NCI-H1436 (cell line): ENCODE measurements at places on chromosomes 3 and 15.

DNA sequence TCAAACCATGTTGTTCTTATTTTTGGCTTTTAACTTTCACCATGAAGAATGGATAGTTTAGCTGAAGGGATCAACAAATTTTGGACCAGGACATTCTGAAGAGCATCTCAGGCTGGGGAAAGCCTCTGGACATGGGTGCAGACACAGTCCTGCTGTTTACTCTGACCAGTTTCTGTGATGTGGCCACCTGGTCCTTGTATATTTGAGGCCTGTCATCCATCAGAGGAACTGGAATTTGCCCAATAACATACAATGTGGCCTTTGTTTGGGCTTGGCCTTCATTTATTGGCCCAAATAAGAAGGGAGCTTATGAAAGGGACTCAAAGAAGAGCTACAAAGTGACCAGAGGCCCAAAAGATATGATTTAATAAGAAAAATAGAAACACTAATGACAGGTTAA, 127.9 kb downstream of the MYRIP start:
- no peak for DNase-seq

- DNase-seq = no peak
These were observed 235.4 kb downstream of the XXYLT1 start for GRCh38 chr3:195035345-195036202.

- no peak for DNase-seq
These were observed 82.8 kb downstream of the TIGIT start for GRCh38 chr3:114376516-114377185.

GRCh38 chr3:39541917-39542329, 74.4 kb downstream of the MOBP start:
- no peak for DNase-seq

DNA sequence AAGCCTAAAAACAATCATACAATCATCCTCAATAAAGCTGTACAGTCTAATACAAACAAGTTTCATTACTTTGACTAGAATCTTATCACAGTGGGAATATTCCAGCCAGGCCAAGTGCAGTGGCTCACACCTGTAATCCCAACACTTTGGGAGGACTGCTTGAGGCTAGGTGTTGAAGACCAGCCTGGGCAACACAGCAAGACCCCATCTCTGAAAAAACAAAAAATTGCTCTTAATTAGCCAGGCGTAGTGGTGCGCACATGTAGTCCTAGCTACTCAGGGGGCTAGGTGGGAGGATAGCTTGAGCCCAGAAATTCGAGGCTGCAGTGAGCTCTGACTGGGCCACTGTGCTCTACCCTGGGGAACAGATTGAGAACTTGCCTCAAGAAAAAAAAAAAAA, 3.3 kb downstream of the RPN1 start:
- DNase-seq = no peak

DNA sequence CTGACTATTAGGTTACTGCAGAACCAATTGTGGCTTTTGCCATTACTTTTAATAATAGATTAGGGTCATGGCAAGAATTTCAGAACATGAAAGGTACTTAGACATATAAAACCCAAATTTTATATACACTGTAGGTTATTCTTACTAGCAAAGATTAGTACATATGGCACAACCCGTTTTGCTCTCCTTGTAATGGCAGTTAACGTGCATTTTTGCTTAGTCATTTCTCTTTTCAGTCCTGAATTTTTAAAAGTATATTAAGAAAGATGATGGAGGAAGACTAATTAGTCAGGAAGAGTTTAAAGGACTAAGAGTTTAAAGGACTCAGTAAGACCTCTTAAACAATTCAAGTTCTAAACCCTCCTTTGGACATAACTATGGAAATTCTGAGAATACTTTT, 114.0 kb downstream of the PEAK1 start:
- DNase-seq = no peak

GRCh38 chr3:84727616-84728015, 231.2 kb upstream of the CADM2 start:
- DNase-seq = no peak

DNA sequence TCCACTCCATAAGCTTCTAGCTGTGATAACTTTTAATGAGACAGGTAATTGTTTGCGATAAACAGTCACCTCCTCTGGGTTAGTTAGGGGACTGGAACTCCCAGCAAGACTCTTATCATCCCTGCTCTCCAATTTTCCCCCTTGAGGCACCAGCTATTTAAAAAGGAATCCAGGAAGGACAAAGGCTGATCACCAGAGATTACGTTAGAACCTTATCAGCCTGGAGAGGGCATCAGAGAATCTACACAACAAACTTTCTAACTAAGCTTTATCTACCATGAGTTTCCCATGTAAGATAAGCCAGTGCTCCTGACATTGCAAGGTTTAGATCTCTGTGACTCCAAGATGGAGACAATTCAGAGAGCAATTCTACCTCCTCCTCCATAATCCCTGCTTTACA, 31.3 kb downstream of the GPR176 start:
- DNase-seq = no peak

DNA sequence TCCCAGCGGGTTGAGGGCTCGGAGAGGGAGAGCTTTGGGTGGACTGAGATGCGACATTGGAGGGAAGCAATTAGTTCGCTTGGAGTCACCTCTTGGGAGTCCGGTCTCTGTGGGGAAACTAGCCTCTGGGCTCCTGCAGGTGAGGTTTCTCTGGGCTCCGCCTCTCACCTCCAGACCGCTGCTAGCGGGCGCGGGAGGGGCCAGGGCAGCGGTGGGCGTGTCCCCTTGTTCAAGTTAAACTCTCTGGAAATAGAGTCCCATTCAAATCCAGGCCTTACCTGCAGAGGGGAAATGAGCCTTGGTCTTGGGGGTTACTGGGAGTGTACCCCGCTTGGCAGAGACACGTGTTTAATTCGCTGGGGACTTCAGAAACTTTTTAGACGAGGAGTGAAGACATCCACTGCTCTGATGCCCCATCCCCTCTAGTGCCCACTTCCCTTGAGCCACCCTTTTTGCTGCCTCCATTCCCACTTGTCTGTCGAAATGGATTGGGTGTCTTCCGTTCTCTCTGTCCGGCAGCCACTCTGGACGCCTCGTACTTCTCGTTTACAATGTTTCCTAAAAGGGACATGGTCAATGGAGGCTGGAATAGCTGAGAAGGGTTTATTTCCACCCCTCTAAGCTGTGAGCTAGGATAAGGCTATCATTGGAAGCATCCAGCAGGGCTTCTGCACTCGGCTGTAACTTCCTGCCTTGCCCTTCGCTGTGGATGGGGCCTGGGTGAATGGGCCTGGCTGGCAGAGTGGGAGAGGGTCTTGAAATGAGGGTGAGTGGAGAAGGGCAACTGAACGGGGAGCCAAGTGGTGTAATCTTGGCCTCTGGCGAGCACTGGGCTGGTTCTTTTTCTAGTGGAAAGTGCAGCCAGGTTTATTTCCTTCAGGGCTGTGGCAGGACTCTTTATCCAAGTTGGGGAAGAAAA, 1.1 kb downstream of the MITF start:
- DNase-seq = no peak

- DNase-seq = no peak
These were observed 11.0 kb upstream of the FAM219B start for GRCh38 chr15:74917676-74918075.

GRCh38 chr3:182519569-182519968, 273.7 kb upstream of the ATP11B start:
- DNase-seq = no peak

GRCh38 chr3:130582457-130583153, 65.6 kb downstream of the COL6A6 start:
- DNase-seq = no peak

- no peak for DNase-seq
These were observed 371.3 kb downstream of the TUSC7 start for GRCh38 chr3:117080872-117081271.

GRCh38 chr15:45588219-45588875, 1.2 kb downstream of the BLOC1S6 start:
- DNase-seq = no peak

- DNase-seq = peak; percentile 32
These were observed 4.7 kb downstream of the LRRC15 start for GRCh38 chr3:194364652-194365434.

- DNase-seq = no peak
These were observed 14.1 kb downstream of the ANAPC13 start for GRCh38 chr3:134471521-134472193.

DNA sequence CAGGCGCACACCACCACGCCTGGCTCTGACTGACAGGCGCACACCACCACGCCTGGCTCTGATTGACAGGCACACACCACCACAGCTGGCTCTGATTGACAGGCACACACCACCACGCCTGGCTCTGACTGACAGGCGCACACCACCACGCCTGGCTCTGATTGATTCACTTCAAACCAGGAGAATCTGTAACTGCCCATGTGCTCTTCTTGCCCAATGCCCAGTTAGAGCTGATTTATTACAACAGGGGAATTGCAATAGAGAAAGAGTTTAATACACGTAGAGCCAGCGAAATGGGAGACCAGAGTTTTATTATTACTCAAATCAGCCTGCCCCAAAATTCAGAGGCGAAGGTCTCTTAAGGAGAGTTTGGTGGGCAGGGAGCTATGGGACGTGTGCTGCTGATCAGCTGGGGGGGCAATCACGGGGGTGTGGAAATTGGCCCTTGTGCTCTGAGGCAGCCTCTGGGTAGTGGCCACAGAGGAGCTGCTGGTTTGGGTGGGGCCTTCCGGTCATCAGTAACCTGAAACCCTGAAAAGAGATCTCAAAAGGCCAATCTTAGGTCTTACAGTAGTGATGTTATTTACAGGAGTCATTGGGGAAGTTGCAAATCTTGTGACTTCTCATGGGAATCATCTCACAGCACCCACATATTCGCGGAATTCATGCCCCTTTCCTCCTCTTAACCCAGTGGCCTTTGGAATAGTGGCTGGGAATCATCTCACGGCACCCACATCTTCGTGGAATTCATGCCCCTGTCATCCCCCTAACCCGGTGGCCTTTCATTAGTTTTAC, 63.8 kb upstream of the TFRC start:
- no peak for DNase-seq

DNA sequence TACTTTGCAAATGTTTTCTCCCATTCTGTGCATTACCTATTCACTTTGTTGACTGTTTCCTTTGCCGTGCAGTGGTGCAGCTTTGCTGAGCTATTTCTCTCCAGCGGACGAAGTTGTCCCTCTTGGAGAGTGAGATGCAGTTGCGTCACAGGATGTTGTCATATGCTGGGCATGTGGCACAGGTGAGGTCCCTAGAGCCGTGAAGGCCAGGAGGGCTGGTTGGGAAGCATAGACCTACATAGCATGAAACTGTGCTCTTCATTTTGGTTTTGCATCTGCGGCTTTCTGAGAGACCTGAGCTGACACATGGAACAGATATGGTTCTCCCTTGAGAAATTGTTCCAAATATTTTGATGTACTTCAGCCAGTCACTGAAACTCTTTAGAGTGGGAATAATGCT, 108.5 kb downstream of the CACNA1D start:
- DNase-seq = no peak

DNA sequence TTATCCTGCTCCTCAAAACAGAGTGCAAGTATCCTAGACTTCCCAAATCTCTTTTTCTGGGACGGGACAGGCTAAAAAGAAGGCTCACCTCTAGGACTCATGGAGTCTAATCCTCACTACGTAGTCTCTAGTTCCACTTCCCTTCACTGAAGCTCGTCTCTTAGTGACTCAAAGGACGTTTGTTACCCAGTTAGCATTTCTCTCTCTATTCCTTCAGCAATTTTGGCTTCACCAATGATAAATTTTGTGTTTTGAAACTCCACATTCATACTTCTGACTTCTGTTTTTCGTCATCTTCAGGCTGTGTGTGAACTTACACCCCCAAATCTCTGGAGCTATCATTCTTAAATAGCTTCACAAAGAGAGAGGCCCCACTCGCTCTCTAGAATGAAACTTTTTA, 627.1 kb downstream of the NAALADL2 start:
- DNase-seq = no peak

GRCh38 chr3:160765211-160765610, 9.2 kb downstream of the PPM1L start:
- no peak for DNase-seq

DNA sequence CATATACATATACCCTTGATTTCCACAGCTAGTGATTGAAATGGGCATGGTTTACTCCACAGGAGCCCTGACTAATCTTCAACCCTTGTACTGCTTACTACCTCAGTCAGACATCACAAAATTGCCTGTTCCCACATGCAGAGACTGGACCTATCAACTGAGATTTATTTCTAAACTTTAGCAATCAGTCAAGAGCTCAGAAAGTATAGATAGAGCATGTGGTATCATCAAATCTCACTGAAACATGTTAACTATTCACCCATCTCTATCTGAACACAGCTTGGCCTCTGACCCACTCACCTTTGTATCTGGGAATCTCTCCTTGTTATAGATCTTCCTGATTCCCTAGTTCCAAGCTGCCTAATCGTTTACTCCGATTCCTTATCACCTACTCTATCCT, 14.6 kb downstream of the ADAM10 start:
- DNase-seq = no peak

GRCh38 chr15:71595846-71596553, 214.4 kb upstream of the NR2E3 start:
- no peak for DNase-seq

DNA sequence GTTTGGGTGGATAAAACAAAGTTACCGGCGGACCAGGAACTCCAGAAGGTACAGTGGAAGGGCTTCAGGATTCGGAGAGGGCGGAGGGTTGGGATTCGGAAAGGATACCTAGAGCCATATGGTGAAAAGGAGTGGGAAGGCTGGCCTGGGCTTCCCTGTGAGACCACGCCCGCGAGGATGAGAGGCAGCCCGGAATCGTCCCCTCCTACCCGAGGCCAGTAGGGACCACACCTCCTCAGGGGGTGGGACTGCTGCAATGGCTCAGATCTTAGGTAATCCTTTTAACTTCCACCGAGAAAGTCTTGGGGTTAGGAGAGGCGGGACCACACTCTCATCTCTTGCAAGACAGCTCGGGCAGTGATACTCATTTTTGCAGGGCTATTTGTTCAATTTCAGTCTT, 511.3 kb downstream of the OCA2 start:
- no peak for DNase-seq

- DNase-seq = no peak
These were observed 1036.6 kb downstream of the NTRK3 start for GRCh38 chr15:87219650-87220615.

GRCh38 chr3:25957026-25957425, 167.1 kb downstream of the OXSM start:
- DNase-seq = no peak

DNA sequence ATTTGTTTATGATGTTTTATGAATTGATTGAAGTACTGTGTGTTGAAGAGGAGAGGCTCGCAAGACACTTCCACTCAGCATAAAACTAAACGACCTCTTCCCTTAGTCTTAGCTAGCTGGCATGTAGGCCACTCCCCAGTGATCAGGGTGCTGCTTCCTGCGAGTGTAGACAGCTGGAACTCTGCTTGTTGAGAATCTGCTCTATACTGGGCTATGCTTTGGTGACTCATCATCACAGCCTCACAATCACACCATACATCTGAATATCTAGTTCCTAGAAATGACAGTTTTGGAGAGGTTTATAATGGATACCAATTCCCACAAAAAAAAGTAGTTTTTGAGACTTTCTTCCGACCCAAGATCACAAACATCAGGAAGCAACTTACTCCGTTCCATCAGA, 1.5 kb upstream of the SLC24A5 start:
- DNase-seq = no peak

DNA sequence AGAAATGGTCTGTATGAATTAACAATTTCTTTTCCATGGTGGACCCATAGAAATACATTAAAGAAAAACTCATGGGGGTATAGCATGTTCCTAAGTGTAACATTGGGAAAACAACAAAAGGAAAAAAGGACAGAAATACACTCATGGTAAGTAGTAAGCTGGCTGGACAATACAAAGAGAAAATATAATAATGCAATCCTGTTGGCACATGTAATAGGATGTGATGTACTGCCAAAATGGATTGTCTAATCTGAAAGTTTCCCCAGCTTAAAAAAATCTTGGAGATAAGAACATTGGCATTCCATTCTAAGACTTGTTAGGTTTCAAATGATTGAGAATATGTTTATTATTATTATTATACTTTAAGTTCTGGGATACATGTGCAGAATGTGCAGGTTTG, 128.1 kb downstream of the MBNL1 start:
- no peak for DNase-seq
